Fibroblast of the aortic adventitia (primary cell): ENCODE measurements at places on chromosomes 5 and 9. TPM values are rescaled to one million over a fixed set of nuclear protein-coding genes. Genes with fewer than 3 reads are reported as not detected.

The SLC1A3 gene
- 3.7 and 4.1 TPM in 2 replicates for total RNA-seq

The CDC20B gene
- not detected in 2 replicates for total RNA-seq

The CDH18 gene
- total RNA-seq = 2.2 and 16.6 TPM in 2 replicates

The MZB1 gene
- 0.18 TPM in 1 of 2 replicates, not detected in the other for total RNA-seq

The FREM1 gene
- total RNA-seq = 0.45 and 0.49 TPM in 2 replicates

The SLC6A19 gene
- total RNA-seq = not detected in 2 replicates

The APBA1 gene
- 2.7 and 12.4 TPM in 2 replicates for total RNA-seq

The SGCD gene
- 7.9 and 11.7 TPM in 2 replicates for total RNA-seq

The TPD52L3 gene
- not detected in 2 replicates for total RNA-seq

The MSX2 gene
- total RNA-seq = under 0.01 and 0.82 TPM in 2 replicates

The ARL14EPL gene
- 0.18 TPM in 1 of 2 replicates, not detected in the other for total RNA-seq

The MEGF10 gene
- not detected in 2 replicates for total RNA-seq

DNA sequence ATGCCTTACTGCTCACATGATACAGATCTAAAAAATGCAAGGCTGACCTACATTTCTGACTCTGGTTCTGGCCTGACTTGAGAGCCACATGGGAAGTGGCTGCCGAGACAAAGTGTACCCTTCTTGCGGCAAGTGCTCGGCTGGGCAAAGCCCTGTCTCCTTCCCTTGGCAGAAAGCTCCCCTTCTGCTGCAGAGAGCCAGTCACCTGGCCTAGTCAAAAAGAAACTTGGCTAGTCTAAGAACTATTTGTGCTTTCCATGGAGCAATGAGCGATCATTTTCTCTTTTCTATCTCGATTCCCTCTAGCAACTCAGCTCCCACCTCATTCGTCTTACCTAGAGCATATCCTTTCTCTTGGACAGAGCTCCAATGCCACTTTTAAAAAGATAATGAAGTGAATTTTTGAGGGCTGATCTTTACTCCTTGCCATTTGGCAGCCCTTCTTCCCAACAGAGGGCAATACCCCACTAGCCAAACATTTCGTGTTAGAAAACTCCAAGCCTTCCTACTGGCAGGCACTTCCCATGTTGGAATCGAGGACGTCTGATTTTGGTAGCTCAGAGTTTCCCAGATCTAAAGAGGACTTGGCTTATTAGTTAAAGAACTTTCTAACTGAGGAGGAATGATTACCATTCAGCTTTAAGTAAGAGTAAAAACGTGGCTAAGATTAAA is 108.1 kb upstream of the PRRC1 start:
- DNase-seq = no peak

- no peak for DNase-seq
Measured at GRCh38 chr9:7707934-7708333, 91.6 kb downstream of the DMAC1 start.

GRCh38 chr9:69454321-69454720 is 129.3 kb downstream of the ENTREP1 start:
- no peak for DNase-seq

DNA sequence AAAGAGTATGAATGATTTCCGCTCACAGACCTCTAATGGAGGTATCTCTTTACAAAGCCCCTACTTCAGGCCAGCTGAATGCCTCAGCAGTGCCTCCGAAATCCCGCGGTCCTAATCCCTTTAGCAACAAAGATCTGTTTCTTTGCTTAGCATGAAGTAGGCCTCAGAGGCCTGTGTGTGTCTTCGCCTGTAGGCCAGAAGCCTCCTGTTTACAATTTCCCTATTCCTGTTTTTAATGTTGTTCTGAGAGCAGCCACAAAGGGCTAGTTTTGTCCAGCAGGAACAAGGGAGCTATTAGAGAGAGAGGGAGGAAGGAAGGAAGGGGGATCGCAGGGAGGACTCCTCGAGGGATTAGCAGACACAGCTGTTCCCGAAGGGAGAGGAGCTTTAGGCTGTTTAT is 166.4 kb upstream of the SPRY4 start:
- no peak for DNase-seq

GRCh38 chr5:112183103-112183711 is 235.9 kb downstream of the EPB41L4A start:
- DNase-seq = peak; percentile 7

GRCh38 chr5:179292202-179292601 is 53.1 kb downstream of the ADAMTS2 start:
- no peak for DNase-seq

DNA sequence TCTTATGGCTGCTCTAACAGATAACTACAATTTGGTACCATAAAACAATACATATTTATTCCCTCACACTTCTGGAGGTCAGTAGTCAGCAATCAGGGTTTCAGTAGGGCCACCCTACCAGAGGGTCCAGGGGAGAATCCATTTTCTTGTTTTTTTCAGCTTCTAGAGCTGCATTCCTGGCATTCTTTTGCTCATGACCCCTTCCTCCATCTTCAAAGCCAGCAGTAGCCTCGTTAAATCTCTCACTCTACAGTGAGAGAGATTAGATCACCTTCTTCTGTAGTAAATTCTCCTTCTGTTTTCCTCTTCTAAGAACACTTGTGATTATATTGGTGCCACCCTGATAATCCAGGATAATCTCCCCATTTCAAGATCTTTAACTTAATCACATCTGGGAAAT is 187.4 kb downstream of the RFK start:
- no peak for DNase-seq

DNA sequence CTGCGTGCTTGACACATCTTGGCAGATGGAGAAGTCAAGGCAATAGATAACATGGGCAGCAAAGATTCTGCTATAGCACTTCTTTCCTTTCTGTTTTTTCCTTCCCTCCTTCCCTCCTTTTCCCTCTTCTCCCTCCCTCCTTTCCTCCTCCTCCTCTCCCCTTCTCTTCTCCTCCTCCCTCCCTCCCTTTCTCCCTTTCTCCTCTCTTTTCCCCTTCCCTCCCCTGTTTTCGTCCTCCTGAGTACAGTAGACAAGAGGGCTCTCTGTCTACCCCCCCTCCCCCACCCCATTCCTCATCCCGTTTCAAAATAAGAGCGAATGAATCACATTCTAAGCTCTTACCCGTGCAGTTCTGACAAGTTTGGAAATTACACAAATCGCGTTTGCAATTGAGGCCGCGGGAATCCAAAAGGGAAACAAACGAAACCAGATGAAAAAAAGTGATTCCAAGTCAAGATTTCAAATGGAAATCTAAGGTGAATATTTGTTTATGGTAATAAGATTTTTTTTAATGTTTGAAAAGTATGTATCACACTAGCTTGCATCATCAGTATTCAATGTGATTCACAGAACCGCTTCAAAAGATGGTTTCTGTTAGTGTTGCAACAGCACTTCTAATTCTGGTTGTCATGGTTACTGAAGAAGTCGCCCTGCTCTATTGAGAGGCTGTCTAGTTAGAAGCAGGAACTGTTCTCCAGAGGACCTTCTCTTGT is 1.3 kb downstream of the NIM1K start:
- peak; percentile 93 for DNase-seq

- DNase-seq = no peak
Measured at GRCh38 chr9:134225186-134225585, 60.8 kb upstream of the RNU6ATAC start.

- no peak for DNase-seq
Measured at GRCh38 chr9:120040896-120041295, 539.1 kb downstream of the CDK5RAP2 start.

DNA sequence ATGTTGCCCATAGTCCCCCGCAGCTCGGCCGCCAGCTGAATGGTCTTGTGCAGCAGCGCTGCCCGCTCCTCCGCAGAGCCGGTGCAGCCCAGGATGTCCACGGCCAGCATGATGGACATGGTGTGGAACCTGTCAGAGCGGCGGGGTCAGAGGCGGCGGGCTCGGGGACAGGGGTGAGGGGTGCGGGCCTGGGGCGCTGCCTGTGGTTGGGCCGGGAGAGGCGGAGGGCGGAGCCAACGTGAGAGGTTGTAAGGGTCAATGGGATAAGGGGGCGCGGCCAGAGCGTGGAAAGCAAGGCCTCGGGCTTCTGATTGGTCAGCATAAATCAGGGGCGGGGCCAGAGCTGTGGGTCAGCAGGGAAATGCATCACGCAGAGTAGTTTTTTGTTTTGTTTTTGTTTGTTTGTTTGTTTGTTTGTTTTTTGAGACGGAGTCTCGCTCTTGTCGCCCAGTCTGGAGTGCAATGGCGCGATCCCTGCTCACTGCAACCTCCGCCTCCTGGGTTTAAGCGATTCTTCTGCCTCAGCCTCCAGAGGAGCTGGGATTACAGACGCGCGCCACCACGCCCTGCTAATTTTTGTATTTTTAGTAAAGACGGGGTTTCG is 6.8 kb upstream of the TOR2A start:
- no peak for DNase-seq

DNA sequence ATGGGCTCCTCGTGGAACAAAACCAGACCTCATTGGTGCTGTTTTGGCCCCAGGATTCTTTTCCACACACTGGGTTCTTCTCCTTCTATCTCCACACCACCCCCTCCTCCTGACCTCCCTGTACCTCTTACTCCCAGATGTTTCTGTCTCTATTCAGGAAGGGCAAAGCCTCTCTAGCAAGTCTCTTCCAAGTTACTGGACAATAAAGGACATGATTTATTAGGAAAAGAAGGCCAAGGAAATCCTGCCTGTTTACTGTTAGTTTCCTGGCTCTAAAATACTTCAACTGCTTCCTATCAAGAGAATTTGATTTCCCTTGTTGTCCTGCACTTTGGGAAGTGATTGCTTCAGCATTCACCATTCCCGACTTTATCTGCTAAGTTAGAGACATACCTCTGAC is 262.0 kb downstream of the SAXO1 start:
- DNase-seq = no peak

DNA sequence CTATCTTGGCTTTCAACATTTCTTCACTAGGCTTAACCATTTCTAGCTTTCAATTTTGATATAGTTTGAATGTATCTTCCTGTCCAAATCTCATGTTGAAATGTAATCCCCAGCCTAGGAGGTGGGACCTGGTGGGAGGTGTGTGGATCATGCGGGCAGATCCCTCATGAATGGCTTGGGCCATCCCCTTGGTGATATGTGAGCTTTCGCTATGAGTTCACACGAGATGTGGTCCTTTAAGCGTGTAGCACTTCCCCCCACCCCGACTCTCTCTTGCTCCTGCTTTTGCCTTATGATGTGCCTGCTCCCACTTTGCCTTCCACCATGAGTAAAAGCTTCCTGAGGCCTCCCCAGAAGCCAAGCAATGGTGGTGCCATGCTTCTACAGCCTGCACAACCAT is 40.6 kb downstream of the PHAX start:
- DNase-seq = no peak

GRCh38 chr5:7073666-7074065 is 322.3 kb upstream of the ADCY2 start:
- DNase-seq = no peak

DNA sequence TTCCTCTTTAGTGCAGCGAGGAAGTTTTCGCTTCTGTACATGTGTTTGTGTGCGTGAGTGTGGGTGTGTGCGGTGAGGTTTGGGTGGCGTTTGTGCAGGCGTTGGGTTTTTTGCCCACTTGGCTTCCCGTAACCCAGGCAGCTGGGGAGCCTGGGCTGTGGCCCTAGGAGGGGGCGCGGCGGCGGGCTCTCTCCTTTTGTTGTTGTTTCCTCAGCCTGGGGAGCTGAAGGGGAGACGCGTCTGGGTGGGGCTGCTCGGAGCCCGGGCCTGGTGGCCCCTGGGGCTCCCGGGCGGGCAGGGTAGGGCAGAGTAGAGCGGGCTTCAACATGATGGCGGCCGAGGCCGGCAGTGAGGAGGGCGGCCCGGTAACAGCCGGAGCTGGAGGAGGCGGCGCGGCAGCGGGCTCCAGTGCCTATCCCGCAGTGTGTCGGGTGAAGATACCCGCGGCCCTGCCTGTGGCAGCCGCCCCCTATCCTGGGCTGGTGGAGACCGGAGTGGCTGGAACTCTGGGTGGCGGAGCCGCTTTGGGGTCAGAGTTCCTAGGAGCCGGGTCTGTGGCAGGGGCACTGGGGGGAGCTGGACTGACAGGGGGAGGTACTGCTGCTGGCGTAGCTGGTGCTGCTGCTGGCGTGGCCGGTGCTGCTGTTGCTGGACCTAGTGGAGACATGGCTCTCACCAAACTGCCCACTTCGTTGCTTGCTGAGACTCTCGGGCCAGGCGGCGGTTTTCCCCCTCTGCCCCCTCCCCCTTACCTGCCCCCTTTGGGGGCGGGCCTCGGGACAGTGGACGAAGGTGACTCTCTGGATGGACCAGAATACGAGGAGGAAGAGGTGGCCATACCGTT is 665 bp downstream of the RASA1 start:
- DNase-seq = peak; percentile 69

GRCh38 chr5:162591724-162592123 is 524.2 kb downstream of the GABRG2 start:
- DNase-seq = no peak

DNA sequence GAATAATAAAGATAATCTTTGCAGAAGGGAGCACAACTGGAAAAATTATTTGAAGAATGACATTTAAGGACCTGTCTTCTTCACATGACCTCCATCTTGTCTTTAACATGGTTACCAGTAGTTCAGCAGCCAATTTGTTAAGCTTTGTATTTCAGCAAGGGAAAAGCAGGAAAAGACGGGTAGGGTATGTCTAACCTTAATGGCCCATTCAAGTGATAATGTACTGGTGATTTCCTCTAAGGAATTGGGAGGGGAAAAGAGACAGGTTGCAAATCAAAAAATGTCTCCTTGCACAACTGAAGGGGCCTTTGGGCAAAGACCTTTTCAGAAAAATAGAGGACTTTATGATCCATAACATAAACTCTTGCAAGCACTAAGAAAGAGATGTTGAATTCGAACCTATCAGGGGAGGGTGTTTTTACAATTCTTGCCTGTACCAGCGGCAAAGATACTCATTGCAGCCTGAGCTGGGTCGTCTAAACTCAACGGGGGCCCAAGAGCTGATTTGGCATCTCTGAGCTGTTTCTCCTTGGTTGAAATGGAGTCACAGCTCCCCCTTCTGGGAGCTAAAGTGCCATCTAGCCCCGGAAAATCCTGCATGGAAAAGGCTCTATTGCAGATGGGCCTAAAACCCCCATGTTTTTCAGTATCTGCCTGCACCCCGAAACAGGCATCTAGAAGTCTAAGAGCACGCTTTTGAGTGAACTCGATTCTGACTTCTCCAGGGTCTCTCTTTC is 3.8 kb downstream of the BRINP1 start:
- peak; percentile 16 for DNase-seq

GRCh38 chr5:136853971-136854370 is 488.6 kb upstream of the TRPC7 start:
- no peak for DNase-seq

DNA sequence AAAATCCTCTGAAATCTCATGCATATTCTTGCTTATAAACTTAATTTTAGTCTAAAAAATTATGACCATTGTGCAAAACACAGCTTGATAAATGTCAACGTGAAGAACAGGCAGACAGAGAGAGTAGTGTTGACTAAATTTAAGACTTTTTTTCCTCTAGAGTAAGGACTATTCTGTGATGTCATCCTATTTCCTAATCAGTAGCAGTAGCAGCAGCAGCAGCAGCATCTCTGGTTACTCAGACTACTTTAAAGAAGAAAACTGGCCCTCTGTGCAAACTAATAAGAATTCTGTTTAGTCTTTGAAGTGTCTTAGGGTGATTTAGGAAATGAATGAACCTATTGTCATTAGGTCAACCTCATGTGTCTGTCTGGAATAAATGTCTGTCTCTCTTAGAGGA is 403.0 kb downstream of the HINT1 start:
- DNase-seq = no peak
